Chondrocyte (in vitro differentiated cells): ENCODE measurements at places on chromosomes 7 and 10. TPM values are rescaled to one million over a fixed set of nuclear protein-coding genes. Genes with fewer than 3 reads are reported as not detected.

DNA sequence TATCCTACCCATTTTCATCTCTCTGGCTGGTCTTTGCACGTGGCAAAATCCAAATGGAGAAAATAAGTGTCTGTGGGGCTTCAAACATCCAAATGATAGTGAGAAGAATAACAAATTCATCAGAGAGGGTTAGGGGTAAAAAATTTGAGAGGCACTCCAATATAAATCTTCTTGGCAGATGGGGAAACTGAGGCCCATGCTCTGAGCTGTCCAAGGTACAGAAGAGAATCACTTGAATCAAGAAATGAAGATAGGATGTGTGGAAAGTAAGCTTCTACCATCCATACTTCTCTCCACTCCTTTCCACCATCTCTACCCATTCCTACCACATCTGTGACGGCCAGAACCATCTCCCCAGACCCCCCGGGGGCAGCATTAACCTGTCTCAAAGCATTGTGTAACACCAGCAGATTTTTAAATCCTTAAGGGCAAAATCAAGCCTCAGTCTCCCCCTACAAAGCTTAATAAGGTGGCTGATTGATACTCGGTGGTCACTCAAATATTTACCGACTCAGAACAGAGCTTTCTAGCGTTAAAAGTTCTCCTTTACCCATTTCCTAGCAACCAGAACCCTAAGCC lies 818 bp downstream of the GOT1 start:
- peaks cover 31% of the 10 kb centered on the region for H3K4me1 ChIP-seq
- peak overlapping the region; percentile 100 for H3K27ac ChIP-seq
- H3K27me3 ChIP-seq: no peaks in the 10 kb centered on the region
- DNase-seq: no peak
- peak overlapping the region; percentile 100 for H3K4me3 ChIP-seq
- peaks cover 9% of the 10 kb centered on the region for H3K36me3 ChIP-seq

DNA sequence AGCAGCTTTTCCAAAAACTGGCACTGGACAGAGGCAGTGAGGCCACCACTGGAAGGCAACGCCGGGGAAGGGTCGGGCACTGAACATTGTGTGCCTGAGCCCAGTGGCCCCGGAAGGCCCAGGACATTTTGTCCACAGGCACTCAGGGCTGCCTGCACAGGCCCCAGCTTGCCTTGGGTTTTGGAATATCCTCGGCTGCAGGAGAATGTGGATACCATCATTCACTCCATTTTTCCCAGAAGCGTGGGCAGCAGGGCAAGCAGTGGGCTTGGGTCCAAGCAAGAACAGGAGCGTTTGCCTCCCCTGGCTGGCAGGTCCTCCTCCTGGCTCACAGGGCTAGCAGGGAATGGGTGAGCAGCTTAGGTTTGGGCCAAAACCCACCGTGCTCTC lies 147.4 kb downstream of the EBF3 start:
- H3K4me3 ChIP-seq: no peak overlapping the region
- H3K4me1 ChIP-seq: no peaks in the 10 kb centered on the region
- no peaks in the 10 kb centered on the region for H3K36me3 ChIP-seq
- no peak overlapping the region for H3K27ac ChIP-seq

- H3K36me3 ChIP-seq: peaks cover 43% of the 10 kb centered on the region
- H3K4me1 ChIP-seq: peaks cover 3% of the 10 kb centered on the region
- H3K27me3 ChIP-seq: no peaks in the 10 kb centered on the region
Observed at GRCh38 chr10:42802876-42803275, 20.3 kb downstream of the BMS1 start.

DNA sequence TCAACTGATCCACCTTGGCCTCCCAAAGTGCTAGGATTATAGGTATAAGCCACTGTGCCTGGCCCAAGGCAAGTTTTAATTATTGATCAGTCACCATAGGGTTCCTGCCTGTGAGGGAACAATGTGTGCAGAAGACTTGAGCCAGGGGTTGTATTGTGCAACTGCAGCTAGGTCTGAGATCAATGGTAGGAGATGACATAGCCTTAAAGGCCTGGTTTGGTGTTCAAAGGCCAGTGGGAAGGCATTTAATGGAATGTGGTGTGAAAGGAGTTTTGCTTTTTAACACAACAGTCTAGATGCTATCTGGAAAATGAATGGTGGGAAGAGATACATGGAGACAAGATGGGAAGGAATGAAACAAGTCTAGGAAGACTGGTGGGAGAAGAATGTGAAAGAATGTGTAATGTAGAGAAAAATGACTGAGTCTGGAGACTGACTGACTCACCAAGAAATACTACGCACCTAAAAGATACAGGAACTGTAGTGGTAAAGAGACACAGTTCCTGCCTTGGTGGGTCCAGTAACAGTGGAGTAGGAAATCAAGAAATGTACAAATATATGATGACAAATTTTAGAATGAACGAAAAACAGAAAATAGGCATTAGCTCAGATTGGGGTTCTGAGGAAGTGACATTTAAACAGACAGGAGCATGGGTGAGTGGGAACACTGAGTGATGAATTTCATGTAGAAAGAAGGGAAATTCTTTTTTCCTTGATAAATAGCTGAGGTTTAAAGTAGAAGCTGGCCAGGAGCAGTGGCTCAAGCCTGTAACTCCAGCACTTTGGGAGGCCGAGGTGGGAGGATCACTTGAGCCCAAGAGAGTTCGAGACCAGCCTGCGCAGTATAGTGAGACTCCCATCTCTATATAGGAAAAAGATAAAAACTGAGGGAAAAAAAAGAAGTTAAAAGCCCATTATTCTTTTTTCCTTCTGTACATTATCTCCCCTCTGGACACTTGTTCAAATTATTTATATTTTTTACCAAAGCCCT lies 9.4 kb downstream of the HNRNPF start:
- peaks cover 6% of the 10 kb centered on the region for H3K36me3 ChIP-seq
- peak overlapping the region; percentile 85 for H3K27ac ChIP-seq
- no peak overlapping the region for H3K4me3 ChIP-seq

DNA sequence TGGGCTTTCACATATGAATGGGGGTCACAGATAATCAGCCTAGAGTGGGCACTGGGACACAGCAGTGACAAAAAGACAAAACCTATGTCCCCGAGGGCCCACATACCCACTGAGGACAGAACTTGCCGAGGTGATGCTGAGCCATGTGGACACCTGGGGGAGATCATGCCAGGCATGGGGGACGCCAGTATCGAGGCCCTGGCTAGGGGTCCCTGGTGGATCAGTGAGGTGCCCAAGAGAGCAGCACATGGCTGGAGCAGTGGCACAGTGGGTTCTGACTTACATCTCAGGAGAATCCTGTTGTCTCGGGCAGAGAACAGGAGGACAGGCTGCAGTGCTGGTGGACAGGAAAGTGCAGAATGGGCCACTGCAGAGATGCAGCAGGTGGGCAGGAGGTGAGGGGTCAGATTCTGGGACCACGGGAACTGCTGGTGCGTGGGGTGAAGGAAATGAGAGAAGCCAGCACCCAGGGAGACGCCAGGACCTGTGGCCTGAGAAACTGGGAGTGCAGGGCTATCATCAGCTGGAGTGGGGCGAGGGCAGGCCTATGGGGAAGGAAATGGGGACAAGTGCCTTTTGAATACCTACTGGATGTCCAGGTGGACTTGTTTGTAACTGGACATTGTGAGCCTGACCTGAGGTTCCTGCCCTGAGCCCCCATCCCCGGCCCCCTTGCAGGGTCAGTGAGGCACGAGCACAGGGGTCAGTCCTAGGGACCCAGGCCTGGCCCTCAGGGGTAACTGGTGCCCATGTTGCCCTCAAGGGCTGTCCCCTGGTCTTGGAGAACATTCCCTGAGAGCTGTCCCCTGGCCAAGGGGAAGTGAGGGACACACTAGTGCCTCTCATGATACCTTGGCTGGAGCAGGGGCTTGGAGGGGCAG lies 91.2 kb upstream of the RET start:
- no peak overlapping the region for H3K4me3 ChIP-seq
- no peak overlapping the region for H3K27ac ChIP-seq
- H3K36me3 ChIP-seq: no peaks in the 10 kb centered on the region

DNA sequence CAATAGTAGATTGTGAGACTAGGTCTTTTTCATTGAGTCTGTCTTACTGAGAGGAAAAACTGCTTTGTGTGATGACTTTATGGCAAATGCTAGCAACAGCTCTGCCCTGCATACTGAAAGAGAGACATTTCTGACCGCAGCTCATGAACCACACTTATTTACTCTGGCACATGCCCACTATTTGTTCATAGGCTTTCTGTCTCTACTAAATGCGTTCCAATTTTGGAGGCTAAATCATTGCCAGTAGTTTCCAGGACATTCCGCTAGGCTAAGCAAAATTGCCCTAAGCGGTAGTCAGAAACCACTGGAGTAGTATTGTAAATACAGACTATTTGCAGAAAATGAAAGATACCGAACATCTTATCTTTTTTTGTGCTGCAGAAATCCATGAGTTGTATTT lies 55.6 kb upstream of the DLX6 start:
- H3K4me3 ChIP-seq: no peak overlapping the region
- DNase-seq: no peak
- peaks cover 31% of the 10 kb centered on the region for H3K4me1 ChIP-seq

GIMAP5 gene
- not detected in 3 replicates for total RNA-seq

VGF gene
- total RNA-seq: 0.22 to 0.26 TPM in 2 of 3 replicates, not detected in the other
